Common myeloid progenitor, CD34-positive (primary cell): ENCODE measurements at places on chromosomes 13 and 19.

DNA sequence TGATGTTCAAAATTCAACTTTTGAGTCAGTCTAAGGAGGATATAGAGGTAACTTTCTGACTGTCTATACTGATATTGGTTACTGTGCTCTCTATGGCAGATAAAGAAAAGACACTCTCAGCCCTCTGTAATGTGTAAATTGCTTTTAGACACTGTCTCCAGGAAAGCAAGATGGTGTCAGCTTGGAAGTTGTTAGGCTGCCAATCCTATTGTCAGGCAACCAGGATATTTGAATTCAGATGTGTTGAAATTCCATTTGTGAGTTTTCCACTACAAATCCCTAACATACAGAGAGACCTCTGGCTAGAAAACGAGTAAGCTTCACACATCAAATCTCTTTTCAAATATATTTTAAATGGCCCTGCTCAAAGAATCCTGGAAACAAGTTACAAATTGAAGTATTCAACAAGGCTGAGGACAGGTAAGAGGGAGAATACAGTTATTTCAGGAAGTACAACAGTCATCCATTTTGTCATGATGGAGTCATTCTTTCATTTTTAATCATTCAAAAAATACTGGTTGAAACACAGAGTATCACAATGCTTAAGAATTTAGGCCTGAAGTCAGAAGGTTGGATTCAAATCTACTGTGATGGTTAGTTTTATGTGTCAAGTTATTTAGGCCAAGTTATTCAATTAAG lies 312.0 kb downstream of the OLFM4 start:
- no peaks in the 10 kb centered on the region for H3K36me3 ChIP-seq
- DNase-seq = no peak
- H3K27ac ChIP-seq = no peak overlapping the region
- H3K27me3 ChIP-seq = no peaks in the 10 kb centered on the region
- no peaks in the 10 kb centered on the region for H3K4me1 ChIP-seq
- H3K4me3 ChIP-seq = no peak overlapping the region

DNA sequence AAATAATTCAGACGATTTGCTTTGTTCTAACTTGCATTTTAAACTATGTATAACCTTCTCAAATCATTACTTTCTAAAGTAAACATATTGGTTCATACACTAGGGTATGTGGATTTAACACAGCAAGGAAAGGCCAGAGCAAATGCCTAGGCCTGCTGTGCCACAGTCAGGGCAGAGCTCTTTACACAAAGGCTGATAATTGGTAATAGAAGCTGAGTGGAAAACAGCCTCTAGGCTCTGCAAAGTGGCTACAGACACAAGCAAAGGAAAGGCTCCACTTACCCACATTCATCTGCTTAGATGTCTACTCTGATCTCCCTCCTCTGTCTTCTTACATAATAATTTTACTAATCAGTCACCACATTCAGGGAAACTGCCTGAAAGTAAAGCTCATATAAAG lies 382.9 kb downstream of the OLFM4 start:
- H3K27me3 ChIP-seq = no peaks in the 10 kb centered on the region
- H3K36me3 ChIP-seq = no peaks in the 10 kb centered on the region
- H3K27ac ChIP-seq = no peak overlapping the region
- no peak overlapping the region for H3K4me3 ChIP-seq
- DNase-seq = no peak

DNA sequence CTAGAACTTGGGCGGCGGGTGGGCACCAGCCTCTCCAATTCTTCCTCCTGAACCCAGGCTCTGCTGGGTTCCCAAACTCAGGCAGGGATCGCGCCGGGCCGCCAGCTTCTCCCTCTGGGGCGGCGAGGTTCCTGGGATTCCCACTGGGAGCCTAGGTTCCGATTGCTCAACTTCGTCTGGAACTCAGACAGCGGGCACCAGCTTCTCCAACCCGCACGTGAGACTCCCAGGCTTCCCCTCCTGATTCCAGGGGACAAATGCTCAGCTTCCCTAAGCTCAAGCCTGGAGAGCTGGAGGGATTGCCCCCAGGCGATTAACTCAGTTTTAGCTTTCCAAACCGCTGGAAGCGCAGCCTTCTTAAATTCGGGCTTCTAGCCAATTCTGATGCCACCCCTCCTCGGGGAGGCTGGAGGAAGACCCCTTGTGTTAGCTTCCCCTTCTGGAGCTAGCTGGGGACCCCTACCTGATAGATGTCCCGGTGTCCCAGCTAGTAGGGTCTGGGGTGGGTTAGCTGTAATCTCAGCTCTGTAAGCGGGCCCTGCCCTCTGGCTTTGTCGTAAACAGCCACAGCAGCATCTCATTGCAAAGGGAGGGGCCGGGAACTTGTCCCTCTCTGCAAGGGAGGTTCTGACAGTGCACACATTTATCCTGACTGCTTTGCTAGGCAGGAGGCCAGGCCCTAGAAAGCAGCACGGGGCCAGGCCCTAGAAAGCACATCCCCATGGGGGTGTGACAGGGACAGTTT lies 671 bp downstream of the MCOLN1 start:
- peak overlapping the region; percentile 75 for H3K4me3 ChIP-seq
- H3K27ac ChIP-seq = no peak overlapping the region
- no peaks in the 10 kb centered on the region for H3K27me3 ChIP-seq
- DNase-seq = no peak
- H3K36me3 ChIP-seq = peaks cover 9% of the 10 kb centered on the region

GRCh38 chr13:36082806-36083205 lies 48.4 kb downstream of the DCLK1 start:
- H3K27ac ChIP-seq = no peak overlapping the region
- H3K27me3 ChIP-seq = no peaks in the 10 kb centered on the region
- H3K36me3 ChIP-seq = no peaks in the 10 kb centered on the region
- H3K4me3 ChIP-seq = no peak overlapping the region
- no peak for DNase-seq
- no peaks in the 10 kb centered on the region for H3K4me1 ChIP-seq

- no peak overlapping the region for H3K4me3 ChIP-seq
- no peak for DNase-seq
- no peaks in the 10 kb centered on the region for H3K4me1 ChIP-seq
- H3K36me3 ChIP-seq = no peaks in the 10 kb centered on the region
- peaks cover 59% of the 10 kb centered on the region for H3K27me3 ChIP-seq
Observed at GRCh38 chr19:51027126-51027806, 850 bp upstream of the KLK11 start.

GRCh38 chr19:3404324-3405260 lies 38.2 kb downstream of the NFIC start:
- no peak for DNase-seq
- no peak overlapping the region for H3K4me3 ChIP-seq
- no peak overlapping the region for H3K27ac ChIP-seq
- H3K36me3 ChIP-seq = peaks cover 34% of the 10 kb centered on the region

DNA sequence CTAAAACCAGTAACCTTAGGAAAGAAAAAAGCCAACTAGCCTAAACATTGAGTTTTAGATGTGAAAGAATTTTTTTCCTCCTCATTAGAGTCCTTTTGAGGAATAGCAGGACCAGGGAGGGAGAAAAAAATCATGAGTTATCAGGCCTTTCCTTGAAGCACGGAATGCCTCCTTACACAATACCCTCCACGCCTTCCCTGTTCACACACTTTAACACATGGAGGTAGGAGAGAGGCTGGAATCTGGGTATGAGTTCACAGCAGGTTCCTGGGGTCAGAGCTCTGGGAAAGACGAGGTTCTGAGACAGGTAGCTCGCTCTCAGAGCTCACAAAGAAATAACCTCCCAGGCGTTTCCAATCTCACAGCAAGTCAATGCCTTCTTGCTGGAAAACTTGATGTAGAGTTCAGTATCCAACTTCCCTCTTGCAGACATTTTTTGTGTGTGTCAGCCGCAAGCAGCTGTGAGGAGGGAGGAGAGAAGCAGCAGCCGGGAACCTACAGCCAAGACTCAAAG lies 716 bp downstream of the ZNF573 start:
- no peaks in the 10 kb centered on the region for H3K27me3 ChIP-seq
- H3K4me3 ChIP-seq = peak overlapping the region; percentile 100

- no peaks in the 10 kb centered on the region for H3K4me1 ChIP-seq
- H3K36me3 ChIP-seq = no peaks in the 10 kb centered on the region
- no peak for DNase-seq
Observed at GRCh38 chr13:78881054-78881453, 222.1 kb upstream of the OBI1 start.
